Fibroblast of villous mesenchyme (primary cell): ENCODE measurements at places on chromosomes 11 and 22.

DNA sequence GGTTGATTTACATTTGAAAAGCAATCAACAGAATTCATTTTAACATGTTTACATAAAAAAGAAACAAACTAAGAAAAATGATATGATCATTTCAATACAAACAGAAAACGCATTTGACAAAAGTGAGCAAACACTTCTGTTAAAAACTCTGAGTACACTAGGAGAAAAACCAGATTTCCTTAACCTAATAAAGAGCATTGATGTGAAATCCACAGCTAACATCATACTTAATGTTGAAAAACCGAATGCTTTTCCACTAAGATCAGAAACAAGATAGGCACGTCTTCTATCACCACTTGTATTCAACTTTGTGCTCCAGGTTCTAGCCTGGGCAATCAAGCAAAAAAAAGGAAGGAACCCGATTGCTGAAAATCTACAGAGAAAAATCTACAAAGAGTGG, 227.6 kb downstream of the SBF2 start:
- DNase-seq, result no peak

GRCh38 chr11:87832211-87832610, 343.0 kb downstream of the RAB38 start:
- no peak for DNase-seq

DNA sequence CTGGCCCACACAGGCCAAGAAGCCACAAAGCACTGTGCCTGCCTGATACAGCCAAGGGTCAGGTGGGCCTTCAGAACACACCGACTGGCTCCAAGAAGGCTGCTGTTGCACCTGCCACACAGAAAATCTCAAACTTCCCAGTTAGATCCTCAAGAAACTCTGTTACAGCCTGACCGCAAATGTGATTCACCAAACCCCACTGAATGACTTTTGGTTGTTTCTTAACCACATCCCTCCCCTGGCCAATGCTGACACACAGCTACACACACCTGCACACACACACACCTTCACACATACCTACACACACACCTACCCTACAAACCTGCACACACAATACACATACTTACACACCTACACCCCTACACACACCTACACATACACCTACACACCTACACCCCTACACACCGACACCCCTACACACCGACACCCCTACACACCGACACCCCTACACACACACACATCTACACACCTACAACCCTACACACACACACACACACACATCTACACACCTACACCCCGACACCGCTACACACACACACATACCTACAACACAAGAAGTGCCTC, 31.5 kb downstream of the CDKN1C start:
- no peak for DNase-seq

- no peak for DNase-seq
Measured at GRCh38 chr22:24427500-24428164, at the start of gene ADORA2A. TSS of gene ADORA2A (plus strand) at chr22:24427599. CDS start at chr22:24433405, 5,806 bp downstream.

DNA sequence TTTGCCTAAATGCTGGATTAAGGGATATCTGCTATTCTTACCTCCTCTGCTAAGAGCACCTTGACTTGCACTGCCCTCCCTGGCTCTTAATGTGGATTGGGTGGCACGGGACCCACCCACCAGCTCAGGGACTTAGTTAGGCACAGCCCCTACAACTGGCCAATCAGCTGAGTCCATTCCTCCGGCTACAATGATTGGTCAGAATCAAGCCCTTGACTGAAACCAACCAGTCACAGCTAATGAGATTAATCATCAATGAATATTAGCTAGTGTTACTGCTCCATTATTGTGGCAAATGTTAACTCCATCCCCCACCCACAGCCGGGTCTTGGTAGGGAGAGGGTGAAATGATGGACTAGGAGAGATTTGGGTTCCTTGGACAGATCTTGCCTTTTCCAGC, 328.0 kb downstream of the MN1 start:
- DNase-seq, result no peak

GRCh38 chr11:8361206-8361605, 97.5 kb upstream of the LMO1 start:
- no peak for DNase-seq

DNA sequence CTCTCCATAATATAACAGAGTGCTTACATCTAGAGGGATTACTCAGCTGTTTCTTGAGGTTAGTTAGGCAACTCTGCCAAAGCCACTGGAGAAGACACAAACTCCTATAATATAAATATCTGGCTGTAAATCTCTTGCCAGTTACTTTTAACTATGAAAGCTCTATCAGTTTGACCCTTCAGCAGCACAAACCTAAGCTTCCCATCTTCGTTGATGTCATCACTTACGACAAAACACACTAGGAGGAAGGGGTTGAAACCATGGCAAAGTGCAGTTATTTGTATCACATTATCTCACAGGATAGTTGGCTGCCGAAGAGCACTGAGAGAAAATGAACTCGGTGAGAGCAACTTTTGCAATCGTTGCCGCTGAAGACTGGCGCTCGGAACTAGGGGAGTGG, 922.1 kb downstream of the OPCML start:
- DNase-seq, result peak; percentile 9

- peak; percentile 83 for DNase-seq
Measured at GRCh38 chr22:23791738-23792645, 5.2 kb downstream of the SMARCB1 start.

DNA sequence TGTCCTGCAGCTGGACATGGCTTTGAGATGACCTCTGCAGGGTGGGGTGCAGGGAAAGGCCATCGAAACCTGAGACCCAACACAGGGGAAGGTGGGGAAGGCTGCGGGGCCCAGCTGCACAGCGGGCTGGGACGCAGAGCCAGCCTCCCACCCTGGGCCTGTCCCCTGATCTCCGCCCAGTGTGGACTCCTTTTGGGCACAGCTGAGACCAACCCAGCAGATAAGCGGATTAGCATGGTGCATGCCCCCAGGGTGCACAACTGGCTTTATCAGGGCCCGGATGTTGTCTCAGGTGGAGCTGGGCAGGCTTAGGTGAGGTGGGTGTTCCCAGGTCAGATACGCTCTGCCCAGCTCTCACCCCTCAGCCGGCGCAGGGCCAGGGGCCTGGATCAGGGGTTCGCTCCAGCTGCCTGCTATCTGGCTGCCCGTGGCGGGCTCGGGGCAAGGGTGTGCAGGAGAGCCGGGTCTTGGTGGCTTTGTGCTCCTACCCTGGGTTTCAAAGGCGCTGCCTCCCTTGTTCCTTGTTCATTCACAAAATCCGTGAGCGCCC, 28.1 kb upstream of the MUC5AC start:
- no peak for DNase-seq

- DNase-seq, result no peak
Measured at GRCh38 chr11:117189191-117189940, 9.8 kb upstream of the TAGLN start.

GRCh38 chr11:94964934-94965333, 8.4 kb downstream of the CWC15 start:
- no peak for DNase-seq

DNA sequence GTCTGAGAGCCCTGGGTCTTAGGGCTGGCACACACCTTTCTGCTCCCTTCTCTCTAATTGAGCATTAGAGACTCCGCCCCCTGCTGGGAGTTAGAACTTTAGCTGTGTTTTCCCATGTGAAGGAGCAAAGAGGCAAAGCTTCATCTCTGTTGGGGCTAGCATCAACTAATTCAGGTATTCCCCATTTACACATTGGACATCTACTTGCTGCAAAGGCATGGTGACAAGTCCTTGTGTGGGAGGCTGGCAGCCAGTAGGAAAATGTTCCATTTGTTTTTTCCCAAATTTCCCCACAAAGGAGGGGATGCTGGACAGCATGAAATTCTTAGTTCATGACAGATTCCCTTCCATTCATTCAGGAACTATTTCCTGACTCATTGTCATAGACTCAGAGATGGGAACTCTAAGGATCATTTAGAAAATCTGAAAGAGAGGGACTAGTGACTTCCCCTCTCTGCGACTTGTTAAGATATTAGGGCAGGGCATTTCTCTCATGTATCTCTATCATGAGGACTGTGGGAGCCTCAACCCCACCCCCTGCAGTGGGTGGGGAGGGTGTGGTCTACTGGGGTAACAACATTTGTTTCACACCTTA, 3.6 kb downstream of the CD44 start:
- no peak for DNase-seq

DNA sequence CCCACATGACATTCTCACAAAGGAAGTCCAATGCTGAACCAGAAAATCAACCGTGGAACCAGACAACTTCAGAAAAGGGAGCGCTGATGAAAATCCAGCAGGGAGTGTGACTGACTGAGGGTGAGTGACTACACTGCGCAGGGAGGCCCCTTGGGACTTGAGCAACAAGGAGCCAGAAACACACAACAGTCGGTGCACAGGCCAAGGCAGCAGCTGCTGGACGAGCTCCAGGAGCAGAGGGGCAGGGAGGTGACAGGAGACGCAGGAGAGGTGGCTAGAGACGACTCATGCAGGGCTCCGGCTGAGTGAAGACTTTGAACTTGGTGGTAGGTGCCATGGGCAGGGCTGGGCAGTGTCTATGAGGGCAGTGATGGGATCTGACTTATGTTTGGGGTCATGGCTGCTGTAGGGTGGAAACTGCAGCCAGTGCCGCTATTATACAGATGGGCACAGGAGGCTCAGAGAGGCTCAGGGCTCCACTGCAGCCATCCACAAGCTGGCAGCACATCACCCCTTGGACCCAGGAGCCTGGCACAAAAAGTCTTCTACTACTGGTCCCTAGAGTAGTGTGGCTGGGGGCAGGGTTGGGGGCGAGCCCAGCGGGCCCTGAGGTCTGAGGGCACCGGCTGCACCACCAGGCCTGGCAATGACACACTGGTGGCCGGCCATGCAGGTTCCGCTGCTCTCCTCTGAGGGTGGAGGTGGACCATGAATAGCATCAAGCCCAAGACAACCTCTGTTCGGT, 10.3 kb upstream of the FADD start:
- DNase-seq, result no peak

DNA sequence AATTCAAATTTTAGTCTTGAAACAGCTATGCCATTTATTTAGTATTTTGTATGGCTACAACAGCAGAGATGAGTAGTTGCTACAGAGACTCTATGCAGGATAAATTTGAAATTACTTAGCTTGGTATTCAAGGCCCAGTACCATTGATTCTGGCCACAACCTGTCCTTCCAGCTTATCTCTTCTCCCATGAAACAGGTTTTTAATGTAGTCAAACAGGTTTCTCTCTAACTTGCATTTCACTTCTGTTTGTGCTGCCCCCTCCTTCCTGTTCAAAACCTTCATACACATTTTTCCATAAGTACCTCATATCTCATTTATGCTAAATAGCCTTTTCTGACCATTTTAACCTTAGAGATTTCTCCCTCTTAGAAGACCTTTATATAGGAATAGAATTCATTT, 3.3 kb downstream of the USP47 start:
- DNase-seq, result no peak

DNA sequence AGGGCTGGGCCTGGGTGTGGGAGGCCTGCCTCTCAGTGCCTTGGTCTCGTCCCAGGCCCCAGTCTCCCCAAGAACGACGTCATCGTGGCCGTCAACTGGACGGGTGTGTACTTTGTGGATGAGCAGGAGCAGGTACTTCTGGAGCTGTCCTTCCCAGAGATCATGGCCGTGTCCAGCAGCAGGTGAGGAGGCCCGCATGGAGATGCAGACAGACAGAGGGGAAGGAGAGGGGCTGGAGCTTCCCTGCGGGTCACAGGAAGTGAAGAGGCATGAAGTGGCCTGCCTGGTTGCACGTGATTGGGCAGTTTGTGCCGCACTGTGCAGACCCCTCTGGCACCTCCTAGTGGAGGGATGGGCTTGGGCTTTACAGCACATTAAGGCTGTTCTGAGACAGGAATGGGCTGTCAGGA, 70.4 kb downstream of the MYO7A start:
- peak; percentile 7 for DNase-seq

DNA sequence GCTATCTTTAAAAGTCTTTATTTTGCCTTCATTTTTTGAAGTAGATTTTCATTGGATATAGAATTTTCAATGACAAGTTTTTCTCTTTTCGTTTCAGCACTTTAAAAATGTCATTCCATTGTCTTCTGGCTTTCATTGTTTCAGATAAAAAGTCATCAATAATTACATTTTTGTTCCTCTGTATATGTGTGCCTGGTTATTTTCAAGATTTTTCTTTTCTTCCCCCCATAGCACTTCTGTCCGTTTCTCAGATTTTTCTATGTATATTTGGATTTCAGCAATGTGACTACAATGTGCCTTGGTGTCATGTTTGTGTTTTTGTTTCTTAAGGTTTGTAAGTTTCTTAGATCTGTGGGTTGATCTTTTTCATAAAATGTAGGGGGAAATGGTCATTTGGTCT, 66.3 kb upstream of the HSD17B12 start:
- DNase-seq, result no peak

DNA sequence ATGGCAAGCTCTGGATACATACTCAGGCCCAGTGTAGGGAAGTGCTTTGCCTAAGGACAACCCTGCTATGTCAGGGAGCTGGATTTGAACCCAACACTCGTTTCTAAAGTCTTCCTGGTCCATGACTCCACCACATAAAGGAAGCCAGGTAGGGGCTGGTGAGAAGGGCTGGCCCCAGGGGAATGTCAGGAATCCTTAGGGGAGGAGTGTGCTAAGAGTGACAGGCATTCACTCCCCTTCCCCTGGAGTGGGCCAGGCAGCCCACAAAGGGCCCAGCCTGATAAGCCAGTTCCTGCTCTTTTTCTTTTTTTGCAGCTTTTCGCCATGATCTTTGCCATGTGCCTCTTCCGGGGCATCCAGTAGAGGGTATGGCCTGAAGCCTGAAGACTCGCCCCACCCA, 21.9 kb downstream of the TP53I11 start:
- DNase-seq, result no peak

DNA sequence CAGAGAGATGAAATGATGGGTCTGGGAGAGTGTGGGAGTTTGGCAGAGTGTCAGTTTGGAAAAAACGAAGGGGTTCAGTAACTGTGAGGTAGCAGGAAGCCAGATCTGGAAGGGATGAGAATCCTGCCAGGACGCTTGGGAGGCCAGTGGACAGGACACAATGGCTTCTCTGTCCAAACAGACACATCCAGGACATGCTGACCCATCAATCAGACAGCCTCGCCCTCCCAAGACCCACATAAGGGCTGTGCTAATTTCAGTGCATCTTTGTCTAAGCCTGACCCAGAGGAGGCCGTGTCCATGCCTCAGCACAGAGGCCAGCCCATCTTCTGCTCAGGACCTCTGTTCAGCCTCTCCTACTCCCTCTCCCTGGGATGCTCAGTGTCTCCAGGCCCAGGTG, 576.5 kb upstream of the B3GAT1 start:
- no peak for DNase-seq

DNA sequence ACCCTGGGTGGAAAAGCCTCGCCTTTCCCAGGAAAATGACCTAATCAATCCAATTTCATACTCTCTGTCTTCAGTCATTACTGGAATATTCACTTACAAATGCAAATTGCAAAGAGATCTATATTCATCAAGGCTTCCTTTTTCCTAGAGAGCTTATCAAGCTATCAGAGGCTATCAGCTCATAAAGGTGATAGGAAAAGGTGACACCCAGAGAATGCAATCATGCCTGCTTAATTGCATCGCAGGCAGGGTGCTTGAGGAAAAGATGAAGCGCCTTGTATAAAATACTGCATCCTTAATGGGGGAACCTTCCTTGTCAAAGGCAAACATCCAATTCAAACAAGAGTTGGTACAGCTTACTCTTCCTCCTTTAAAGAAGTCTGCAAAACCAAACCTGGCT, 59.7 kb downstream of the SHANK2 start:
- no peak for DNase-seq

GRCh38 chr11:10807493-10808234, 1.1 kb downstream of the EIF4G2 start:
- DNase-seq, result peak; percentile 68

- DNase-seq, result no peak
Measured at GRCh38 chr11:35602160-35602793, 16.0 kb upstream of the FJX1 start.

- no peak for DNase-seq
Measured at GRCh38 chr22:28768701-28769393, 3.6 kb upstream of the CCDC117 start.
